ENCODE measurements at places on chromosomes 4 and X.

DNA sequence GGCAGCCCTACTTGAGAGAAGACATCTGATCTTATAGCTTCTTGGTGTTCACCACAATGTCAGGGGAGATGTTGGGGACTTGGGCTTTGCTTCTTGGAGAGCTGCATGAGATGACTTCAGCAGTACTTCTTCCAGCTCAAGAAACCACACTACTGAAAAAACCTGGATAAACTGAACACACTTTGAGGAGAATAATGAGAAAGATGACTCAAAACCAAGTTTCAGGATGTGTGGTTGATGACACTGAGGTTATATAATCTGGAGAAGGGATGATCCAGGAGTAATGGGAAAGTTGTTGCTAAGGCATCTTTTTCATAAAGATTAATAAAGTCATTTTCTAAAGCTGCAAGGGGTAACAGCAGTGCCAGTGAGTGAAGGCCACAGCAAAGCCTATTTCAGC is 58.4 kb upstream of the PNPLA4 start:
- DNase-seq = no peak

DNA sequence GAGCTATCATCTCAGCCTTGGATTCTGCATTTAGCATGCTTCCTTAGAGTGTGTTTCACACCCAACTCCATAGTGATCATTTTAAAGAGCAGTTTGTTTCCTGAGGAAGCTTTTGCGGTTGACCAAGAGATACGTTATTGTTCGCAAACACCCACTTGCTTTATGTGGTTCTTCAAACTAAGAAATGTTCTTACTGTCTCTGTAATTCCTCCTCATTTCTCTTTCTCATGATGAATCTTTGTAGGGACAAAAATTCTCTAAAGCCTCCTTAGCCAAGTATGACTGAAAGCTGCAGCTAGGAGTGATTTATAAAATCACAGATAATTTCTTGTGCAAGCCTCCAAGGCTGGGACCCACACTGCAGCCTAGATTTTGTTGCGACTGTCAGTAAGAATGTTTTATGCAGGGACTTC is 10.0 kb downstream of the TNIP3 start:
- DNase-seq = no peak

DNA sequence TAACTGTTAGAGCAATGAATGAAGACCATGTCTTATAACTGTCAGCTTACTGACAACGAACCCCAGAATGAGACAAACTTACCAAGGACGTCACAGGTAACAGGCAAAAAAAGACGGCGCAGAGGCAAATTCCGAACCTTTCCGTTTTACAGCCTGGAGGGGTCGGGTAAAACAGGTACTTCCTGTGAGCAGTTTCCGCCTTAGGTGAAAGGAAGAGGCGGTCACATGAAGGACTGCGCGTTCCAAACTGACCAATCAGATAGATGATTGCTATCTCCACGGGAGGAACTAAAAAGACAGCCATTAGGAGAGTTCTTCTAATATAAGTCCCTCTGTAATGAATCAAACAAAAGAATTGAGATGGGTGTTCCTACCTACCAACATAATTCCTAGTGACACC is at the start of gene COX7B2:
Gene COX7B2 (minus strand): TSS at position 168 of the 400 bp plus-strand sequence. CDS start 174,053 bp downstream, outside the sequence.
- no peak for DNase-seq

GRCh38 chr4:8090312-8090711 is 68.3 kb downstream of the ABLIM2 start:
- peak; percentile 38 for DNase-seq

- no peak for DNase-seq
Observed at GRCh38 chr4:56723201-56723605, 42.1 kb upstream of the HOPX start.

- no peak for DNase-seq
Observed at GRCh38 chrX:17474892-17475291, 99.9 kb downstream of the NHS start.

DNA sequence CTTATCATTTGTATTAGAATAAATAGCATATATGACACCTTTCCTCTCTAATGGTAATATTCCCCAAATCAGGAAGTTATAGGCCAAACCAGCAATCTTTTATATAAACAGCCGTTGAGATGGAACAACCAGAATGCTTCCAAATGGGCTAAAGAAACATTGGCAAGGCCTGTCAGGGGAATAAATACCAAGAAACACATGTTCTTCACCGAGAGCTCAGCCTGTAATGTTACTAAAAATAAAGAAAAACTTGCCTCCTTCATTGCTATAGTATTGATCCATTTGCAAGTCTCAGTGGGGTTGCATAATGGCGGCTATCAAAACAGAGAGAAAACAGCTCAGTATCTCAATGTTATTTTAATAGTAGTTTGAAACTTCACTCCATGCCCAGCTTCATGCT is 104.9 kb downstream of the FAM13A start:
- DNase-seq = no peak

- no peak for DNase-seq
Observed at GRCh38 chr4:147780137-147780777, 48.4 kb downstream of the ARHGAP10 start.

GRCh38 chrX:141405486-141405852 is 163.2 kb upstream of the SPANXC start:
- DNase-seq = no peak

GRCh38 chr4:38114386-38115150 is 154.4 kb downstream of the PTTG2 start:
- no peak for DNase-seq

GRCh38 chr4:76278583-76278982 is 27.1 kb downstream of the FAM47E start:
- no peak for DNase-seq

DNA sequence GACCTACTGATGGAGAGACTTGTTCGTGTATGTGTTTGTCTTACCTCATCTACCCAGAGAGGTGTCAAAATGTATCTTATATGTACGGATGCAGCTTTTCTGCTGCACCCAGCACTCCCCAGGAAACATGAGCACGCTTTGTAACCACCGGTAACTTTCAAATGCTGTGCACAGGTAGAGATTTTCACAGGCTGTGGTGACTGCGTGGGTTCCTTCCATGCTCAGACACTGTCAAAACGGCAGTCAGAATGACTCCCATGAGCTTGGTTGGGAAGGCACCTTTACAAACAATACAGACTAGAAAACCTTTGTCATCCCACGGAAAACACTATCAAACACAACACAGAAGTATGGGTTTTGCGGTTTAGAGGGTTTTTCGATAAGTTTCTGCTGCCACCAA is 28.2 kb downstream of the F11 start:
- no peak for DNase-seq

GRCh38 chr4:3465698-3466671 is 2.9 kb downstream of the DOK7 start:
- DNase-seq = no peak

GRCh38 chrX:23575281-23575680 is 92.0 kb upstream of the PRDX4 start:
- DNase-seq = peak; percentile 17

GRCh38 chr4:16912896-16913295 is 14.5 kb upstream of the LDB2 start:
- DNase-seq = no peak

DNA sequence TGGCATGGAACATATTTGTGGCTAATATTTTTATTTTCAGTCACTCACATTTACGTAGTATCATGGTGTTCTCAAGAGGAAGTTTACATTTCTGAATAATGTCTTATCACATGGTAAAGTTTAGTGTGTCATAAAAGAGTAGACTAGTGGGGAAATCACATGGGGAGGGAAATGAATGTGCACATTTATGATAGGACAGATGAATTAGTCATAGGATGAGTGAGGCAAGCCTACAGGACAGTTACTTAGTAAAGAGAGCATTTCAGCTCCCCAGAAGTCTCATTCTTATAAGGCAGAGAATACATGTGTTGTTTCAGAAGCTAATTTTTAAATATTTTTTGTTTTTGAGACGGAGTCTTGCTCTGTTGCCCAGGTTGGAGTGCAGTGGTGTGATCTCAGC is 6.2 kb downstream of the GK start:
- no peak for DNase-seq

GRCh38 chrX:102847362-102847761 is 89.7 kb upstream of the RAB40AL start:
- no peak for DNase-seq

GRCh38 chrX:124641737-124642491 is 295.6 kb downstream of the SH2D1A start:
- no peak for DNase-seq

DNA sequence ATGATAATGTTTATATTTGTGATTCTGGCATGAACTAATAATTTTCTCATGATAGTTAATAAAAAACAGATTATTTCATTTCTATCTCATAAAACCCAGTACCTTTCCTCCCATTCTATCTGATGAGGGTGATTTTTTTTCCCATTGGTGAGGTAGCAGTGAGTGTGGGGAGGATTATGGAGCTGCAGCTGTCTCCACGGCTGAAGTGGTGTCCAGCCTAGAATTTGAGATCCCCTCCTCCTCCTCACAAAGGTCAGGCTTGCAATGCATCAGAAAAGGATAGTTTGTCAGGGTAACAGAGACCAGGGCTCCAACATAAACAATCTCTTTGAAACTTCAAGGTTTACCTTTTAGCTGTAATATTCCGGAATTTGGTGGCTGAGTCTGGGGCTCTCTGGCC is 60.9 kb downstream of the C4orf51 start:
- no peak for DNase-seq

DNA sequence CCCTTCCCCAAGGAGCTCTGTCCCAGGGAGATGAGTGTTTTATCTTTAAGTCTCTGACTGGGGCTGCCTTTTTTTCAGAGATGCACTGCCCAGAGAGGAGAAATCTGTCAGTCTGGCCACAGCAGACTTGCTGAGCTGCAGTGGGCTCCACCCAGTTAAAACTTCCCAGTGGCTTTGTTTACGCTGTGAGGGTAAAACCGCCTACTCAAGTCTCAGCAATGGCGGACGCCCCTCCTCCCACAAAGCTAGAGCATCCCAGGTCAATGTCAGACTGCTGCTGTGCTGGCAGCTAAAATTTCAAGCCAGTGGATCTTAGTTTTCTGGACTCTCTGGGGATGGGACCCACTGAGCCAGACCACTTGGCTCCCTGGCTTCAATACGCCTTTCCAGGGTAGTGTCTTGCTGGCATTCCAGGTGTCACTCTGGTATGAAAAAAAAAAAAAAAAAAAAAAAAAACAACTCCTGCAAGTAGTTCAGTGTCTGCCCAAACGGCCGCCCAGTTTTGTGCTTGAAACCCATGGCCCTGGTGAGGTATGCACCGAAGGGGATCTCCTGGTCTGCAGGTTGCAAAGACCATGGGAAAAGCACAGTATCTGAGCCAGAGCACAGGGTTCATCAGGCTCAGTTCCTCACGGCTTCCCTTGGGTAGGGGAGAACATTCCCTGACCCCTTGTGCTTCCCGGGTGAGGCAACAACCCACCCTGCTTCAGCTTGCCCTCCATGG is 1616.1 kb upstream of the ADGRL3 start:
- no peak for DNase-seq

- DNase-seq = no peak
Observed at GRCh38 chr4:86544310-86544966, 49.7 kb upstream of the PTPN13 start.

DNA sequence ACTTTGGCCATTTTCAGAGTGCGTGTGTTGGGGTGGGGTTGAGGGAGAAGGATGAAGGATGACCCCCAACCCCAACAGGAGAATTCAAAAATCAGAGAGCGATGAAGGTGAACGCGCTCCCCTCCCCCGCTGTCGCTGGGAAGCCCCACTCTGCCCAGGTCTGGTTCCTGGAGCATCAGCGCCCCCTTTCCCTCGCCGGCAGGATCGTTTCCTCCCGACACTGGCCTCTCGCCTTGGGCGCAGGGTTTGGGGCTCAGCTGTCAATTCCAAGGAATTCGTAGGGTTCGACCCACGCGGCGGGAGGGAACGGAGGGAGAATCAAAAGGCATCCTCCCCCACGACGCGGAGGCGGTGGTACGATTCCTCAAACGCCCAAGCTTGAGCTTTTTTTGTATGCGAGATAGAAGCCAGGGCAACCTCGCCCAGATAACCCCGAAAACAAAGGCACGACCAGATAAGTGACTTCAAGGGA is 1.0 kb upstream of the PDGFRA start:
- DNase-seq = peak; percentile 96

GRCh38 chr4:157280673-157281072 is 60.1 kb downstream of the GRIA2 start:
- DNase-seq = no peak

DNA sequence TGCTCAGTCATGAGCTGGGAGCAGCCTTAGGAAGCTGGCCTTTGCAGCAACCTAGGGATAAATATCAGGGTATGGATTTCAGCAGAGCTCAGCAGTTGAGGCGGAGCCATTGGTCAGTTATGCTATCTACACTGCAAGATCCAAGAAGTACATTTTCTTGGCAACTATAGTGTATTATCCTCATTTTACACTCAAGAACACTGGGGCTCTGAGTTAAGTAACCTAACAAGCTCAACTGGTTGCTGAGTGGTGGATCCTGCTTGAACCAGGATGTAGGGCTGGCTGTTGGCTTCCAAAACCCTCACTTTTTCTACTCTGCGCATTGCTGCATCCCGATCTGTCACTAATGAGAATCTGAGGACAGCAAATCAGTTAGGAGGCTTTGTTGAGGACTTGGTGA is 1.5 kb upstream of the SCARB2 start:
- DNase-seq = no peak

DNA sequence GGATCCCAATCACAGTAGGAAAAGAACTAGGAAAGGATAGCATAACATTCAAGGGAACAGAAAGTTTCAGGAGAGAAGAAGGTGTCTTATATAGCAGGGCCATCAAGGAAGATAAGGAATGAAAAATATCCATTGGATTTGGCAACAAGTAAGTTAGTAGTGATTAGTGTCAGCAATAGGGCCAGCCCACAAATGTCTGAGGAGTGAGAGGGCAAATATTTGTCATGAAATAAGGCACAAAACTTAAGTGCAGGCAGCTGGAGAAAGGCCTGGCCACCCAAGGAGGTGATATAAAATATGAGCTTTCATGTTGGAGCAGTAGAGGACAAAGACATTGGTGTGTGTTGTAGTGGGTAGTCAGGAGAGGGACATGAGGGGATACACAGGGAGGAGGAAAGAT is 132.1 kb downstream of the COL4A6 start:
- no peak for DNase-seq

DNA sequence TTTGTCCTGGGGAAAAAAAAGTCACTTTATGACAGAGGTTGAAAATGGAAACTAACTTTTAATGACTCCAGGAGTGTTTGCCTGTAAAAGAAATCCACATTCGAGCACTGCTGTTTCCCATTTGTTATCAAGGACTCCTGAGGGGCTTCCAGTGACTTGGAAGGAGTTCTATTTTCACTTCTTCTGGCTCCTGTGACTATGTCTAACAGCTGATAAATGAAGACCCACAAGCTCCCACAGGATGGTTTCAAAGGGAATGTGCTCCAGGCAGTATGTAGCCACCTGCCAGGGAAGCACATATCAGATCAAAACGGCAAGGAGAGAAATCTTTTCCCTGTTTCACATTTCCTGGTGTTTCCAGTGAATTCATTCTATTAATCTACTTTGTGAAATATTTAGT is 159.8 kb upstream of the FAM241A start:
- no peak for DNase-seq

Measured in MG63 (cell line).